ENCODE measurements at places on chromosomes 2 and 18.

GRCh38 chr2:64222351-64222750 lies 78.1 kb upstream of the PELI1 start:
- DNase-seq, result no peak

DNA sequence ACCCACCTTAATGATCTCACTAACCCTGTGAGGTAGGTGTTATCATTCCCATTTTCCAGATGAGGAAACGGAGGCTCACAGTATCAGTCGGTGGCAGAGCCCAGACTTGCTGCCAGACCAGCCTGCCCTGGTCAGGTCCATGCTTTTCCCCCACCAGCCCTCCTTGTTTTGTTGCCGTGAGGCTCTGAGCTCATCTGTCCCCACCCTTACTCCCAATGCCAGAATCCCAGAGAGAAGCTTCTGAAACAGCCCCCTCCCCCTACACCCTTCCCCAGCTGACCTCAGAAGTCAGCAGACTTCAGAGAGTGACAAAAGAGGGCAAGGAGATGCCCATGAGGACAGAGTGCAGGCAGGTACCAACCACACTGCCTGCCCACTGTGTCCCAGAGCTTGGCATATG lies 20.8 kb upstream of the TNS1 start:
- no peak for DNase-seq

DNA sequence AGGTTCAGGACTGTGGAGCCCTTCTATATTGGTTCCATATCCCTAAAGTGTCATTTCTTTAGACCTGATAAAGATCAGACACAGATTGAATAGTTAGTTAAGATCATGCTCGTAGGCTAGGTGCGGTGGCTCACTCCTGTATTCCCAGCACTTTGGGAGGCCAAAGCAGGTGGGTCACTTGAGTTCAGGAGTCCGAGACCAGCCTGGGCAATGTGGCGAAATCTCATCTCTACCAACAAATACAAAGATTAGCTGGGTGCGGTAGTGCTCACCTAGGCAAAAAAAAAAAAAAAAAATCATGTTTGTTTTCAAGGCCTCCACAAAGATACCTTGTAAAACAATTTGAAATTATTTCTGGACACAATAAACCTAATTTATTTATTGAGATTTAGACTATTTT lies 4.6 kb upstream of the ANKAR start:
- DNase-seq, result no peak

- peak; percentile 99 for DNase-seq
Measured at GRCh38 chr2:200039724-200040650, 84.6 kb downstream of the MAIP1 start.

GRCh38 chr2:231612109-231612455 lies 19.4 kb downstream of the TEX44 start:
- DNase-seq, result peak; percentile 80

GRCh38 chr18:23731861-23732260 lies 42.6 kb downstream of the LAMA3 start:
- no peak for DNase-seq
